ENCODE measurements at places on chromosomes 6 and 20.
A peak's percentile ranks its signal among the peaks of the same experiment; 100 is the strongest.

GRCh38 chr6:31558631-31559500, 11.5 kb downstream of the NFKBIL1 start:
- DNase-seq, result no peak

DNA sequence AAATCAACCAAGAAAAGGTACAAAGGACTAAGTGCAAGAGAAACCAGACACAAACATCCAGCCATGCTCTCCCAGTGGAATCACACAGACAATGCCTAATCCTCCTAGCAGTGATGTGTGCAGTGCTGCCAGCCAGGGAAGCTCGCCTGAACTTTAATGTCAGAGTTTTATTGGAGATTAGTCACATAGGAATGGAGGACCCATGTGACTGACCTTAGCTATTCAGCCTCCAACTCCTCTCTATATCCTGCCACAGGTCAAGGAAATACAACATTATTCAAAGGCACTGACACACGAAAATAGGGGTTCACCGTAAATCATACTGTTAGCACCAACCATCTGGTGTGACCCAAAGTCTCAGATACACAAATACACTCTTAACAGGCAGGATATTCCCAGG, 684.6 kb downstream of the DOK5 start:
- peak; percentile 54 for DNase-seq

GRCh38 chr6:42165016-42165415, 8.1 kb upstream of the GUCA1A start:
- DNase-seq, result no peak

DNA sequence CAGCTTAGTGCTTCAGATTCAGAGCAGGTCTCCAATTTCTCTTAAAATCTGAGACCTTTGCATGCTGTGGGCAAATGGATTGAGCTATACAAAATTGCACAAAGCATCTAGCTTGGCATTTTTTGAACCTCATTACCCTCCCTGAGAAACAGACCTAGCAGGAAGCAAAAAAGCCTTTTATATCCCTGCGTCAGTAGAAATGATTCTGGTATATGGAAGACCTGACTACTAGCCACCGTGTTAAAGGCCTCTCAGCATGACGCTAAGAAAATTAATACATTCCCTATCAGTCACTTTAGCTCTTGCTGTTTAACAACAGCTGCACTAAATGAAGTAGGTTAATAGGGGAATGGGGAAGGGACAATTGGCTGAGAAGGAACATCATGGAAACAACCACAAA, 110.7 kb upstream of the SMLR1 start:
- no peak for DNase-seq

- no peak for DNase-seq
Measured at GRCh38 chr6:132927713-132928112, 113.3 kb downstream of the RPS12 start.

GRCh38 chr20:63536241-63536977, 767 bp downstream of the PTK6 start:
- DNase-seq, result no peak

GRCh38 chr6:33683051-33683571, 28.4 kb downstream of the UQCC2 start:
- no peak for DNase-seq

DNA sequence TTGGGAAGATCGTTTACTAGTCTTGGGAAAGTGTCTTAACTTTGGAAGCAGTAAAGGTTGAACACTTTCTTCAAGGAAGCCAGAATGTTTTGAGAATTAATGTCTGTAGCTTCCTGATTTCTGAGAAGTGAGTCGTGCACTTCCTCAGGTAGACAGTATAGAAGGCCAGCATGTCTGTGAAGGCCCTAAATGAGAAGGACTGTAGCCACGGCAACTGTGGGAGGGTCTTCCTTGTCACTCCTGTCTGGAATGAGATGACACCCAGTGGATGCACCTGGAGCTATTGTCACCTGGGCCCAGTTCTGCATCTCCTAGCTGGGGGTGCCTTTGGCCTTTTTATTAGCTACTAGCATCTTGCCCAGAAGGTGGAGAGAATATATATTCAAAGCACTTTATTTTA, 8.8 kb downstream of the STX16 start:
- peak; percentile 11 for DNase-seq

- no peak for DNase-seq
Measured at GRCh38 chr6:32223258-32224235, at the start of gene NOTCH4. Gene NOTCH4, minus strand, starts transcription at chr6:32224067. Its CDS starts 139 bp downstream, at chr6:32223928.

DNA sequence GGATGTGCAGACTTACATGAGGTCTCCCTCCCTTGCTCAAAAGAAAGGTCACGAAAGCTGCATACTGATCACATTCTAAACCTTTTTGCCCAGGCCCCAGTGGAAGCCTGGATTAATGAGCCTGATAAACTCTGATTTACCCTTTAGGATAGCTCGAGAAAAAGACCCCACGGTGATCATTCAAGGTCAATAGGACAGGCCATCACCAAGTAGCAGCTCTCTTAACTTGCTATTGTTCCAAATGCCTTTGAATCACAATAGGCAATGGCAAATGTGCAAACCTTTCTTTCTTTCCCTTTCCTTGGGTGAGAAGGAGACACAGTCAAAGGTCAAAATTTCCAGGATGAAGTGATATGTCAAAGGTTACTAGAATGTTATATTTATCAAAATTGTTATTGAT, 327.3 kb downstream of the HDGFL1 start:
- no peak for DNase-seq

DNA sequence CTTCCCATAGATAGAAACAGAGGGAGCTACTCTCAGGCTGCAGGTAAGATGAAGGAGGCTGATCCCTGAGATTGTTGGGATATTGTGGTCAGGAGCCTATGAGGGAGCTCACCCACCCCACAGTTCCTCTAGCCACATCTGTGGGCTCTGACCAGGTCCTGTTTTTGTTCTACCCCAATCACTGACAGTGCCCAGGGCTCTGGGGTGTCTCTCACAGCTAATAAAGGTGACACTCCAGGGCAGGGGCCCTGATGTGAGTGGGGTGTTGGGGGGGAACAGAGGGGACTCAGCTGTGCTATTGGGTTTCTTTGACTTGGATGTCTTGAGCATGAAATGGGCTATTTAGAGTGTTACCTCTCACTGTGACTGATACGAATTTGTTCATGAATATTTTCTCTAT, 2.8 kb downstream of the HLA-F start:
- no peak for DNase-seq

- DNase-seq, result peak; percentile 18
Measured at GRCh38 chr6:152295346-152295745, 341.8 kb downstream of the SYNE1 start.

- no peak for DNase-seq
Measured at GRCh38 chr6:3175715-3176402, 18.5 kb upstream of the TUBB2A start.

GRCh38 chr20:43870484-43870883, 44.2 kb upstream of the TOX2 start:
- DNase-seq, result no peak

- no peak for DNase-seq
Measured at GRCh38 chr6:13311155-13311554, 17.2 kb downstream of the TBC1D7 start.

DNA sequence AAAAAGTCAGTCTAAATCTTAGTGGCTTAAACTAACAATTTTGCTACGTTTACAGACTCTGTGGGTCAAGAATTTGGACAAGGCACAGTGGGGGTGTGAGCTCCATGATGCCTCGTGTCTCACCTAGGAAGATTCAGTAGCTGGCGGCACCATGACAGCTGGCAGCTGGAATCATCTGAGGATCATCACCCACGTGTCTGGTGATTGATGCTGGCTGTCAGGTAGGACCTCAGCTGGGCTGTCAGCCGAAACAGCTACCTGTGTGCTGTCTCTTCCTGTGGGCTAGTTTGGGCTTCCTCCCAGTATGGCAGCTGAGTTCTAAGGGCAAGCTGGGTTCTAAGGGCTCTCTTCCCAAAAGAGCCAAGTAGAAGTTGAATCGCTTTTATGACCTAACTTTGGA, 26.4 kb upstream of the DLGAP4 start:
- no peak for DNase-seq

GRCh38 chr6:151408858-151409257, 17.5 kb upstream of the ZBTB2 start:
- no peak for DNase-seq

DNA sequence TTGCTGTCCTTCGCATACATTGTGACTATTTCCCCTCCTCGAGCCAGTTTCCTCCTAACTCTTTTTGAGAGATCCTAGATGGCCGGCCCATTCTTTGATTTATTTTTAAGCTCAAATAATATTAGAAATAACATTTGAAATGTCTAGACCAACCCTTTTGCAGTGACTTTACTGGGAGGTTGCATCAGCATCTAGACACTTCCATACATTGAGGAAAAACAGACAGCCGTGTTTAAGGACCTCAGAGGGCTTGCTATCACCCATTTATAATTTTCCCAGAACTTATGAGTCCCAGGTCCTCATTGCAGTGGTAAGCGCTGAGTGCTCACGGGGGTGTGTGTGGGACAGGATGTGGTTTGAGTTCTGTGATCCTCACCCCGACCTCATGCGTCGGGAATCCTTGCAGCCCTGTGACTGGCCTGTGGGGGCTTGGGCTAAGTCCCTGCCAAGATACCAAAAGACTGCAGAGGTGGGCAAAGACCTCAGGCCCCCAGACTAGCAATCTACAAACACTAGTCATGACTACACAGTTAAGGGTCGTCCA, at the start of gene GPX5:
GPX5 (plus strand) TSS at position 386 of the 544 bp plus-strand sequence; CDS start at position 519, 133 bp downstream.
- no peak for DNase-seq

DNA sequence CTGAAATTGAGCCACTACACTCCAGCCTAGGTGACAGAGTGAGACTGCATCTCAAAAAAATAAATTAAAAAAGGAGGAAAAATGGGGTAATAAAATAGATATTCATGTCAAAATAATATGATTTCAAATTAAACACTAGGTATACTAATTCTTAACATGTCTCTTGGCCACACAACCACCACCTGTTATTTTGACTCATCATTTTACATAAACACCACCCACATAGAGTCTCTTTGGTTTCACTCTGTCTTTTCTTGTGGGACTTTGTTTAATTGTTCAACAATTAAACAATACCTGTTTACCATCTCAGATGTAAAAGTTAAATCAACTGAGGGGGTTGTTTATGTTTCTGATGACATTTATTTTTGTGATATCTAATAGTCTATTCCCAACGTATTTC, 476.8 kb upstream of the ADGRB3 start:
- no peak for DNase-seq

DNA sequence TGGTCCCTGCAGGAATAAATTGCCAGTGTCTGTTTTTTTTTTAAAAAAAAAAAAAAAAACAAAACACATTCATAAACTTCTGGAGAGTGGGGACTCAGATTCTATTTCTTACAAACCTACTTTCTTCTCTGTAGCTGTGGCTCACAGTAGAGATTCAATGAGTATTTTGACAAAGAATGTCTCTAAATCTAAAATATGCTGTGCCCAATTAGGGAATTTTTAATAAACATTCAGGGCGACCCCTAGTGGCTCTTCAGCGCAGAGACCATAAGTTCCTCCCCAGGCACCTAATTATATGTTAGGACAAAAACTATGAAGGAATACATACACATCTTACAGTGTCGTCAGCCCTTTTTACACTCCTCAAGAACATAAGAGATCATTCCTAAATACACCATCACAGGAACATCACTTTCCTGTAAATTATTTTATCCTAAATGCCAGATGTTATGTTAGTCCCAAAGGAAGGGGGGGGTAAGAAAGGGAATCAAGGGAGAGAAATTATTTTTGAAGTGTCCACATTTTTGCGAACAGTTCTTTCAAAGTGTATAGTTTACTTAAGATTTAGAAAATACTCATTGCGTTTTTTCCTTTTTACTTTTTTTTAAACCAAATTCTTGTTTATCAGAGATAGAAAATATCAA, 21.8 kb upstream of the NAA20 start:
- no peak for DNase-seq

DNA sequence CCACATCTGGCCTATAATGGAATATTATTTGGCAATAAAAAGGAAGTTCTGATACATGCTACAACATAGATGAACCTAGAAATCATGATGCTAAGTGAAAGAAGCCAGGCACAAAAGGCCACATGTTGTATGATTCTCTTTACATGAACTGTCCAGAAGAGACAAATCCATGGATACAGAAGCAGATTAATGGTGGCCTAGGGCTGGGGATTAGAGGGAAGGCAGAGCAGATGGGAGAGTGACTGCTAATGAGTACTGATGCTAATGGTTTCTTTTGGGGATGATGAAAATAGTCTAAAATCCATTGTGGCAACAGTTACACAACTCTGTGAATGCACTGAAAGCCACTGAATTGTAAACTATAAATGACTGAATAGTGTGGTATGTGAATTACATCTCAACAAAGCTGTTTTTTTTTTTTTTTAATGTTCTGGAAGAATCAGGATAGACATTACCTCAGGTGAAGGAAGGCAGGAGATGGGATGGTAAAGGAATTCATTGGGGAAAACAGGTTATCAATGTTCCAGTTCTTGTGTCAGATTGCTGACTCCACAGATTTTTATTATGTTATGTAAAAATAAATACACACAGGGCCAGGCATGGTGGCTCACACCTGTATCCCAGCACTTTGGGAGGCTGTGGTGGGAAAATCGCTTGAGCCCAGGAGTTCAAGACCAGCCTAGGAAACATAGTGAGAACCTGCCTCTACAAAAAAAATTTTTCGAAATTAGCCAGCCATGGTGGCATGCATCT, 8.9 kb upstream of the SOX12 start:
- peak; percentile 46 for DNase-seq

GRCh38 chr20:36384022-36384619, 78.0 kb downstream of the DLGAP4 start:
- DNase-seq, result peak; percentile 30

- no peak for DNase-seq
Measured at GRCh38 chr6:119480961-119481497, 131.5 kb upstream of the MAN1A1 start.

DNA sequence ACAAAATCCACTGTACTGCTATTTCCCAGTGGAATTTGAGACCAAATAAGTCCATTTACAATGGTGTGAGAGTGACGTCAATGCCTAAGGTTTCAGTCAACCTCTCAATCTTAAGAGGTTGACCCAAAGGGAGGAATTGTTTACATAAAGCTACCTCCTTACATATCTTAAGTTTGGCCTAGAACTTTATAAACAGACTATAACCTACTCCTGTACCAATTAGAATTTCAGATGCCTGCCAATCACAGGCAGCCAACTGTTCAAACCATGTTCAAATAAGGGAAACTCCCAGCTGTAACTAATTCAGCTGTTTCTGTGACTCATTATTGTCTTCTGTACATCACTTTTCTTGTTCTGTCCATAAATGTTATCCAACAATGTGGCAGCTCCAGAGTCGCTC, 14.5 kb downstream of the LGSN start:
- DNase-seq, result peak; percentile 11

GRCh38 chr20:64009811-64010387, 26.1 kb upstream of the C20orf204 start:
- DNase-seq, result no peak

DNA sequence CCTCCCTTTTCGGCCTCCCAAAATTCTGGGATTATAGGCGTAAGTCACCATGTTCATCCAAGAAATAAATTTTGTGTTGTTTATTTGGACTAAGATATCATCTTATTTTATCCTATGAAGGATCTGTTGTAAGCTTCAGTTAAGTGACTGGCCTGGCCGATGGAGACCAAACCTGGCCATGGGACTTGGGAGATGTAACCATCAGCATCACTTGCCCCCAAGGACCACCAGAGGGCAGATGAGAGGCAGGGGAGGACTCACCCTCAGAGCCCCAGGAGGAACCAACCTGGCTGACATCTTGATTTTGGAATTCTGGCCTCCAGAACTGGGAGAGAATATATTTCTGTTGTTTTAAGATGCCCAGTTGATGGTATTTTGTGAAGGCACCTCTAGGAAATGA, 266.7 kb downstream of the CDH26 start:
- DNase-seq, result peak; percentile 16

All from mammary epithelial cell (primary cell).